ENCODE measurements at places on chromosomes 11 and 22.

- no peak for DNase-seq
Observed at GRCh38 chr22:29912141-29912540, 29.2 kb downstream of the MTMR3 start.

DNA sequence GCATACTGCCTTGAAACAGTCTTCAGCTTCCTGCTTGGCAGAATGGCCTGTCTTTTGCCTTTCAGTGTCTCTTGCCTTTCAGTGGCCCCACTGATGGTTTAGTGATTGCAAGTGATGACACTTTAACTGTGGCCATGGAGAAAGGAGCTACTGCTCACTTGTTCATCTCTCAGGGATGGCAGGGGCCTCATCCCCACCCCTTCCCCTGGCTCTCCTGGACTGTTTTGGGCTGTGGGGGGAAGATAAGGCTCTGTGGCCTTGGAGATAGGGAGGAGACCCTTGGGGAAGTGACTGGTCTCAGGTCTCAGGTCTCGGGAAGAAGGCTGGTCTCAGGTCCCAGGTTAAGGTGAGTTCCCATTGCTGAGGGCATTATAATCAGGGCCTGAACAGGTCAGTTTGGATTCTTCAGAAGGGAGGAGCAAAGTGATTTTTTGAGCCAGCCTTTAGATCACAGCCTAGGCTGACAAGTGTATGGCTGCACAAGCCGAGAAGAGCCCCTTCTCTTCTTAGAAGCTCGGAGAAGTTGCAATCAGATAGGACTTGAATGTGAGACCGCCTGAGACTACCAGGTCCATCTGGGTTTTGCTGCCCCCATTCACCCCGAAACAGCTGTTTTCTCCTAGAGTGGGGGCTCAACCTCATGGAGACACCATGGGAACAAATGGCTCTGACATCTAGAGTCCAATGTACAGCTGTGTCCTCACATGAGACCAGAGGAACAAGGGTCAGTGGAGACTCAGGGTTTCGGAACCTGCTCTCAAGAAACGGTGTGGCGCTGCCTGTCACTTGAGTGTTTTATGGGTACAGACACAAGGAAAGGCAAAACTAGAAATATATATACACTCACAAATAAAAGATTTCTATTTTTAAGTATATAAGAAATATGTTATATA is 15.9 kb upstream of the P2RY2 start:
- DNase-seq = no peak

DNA sequence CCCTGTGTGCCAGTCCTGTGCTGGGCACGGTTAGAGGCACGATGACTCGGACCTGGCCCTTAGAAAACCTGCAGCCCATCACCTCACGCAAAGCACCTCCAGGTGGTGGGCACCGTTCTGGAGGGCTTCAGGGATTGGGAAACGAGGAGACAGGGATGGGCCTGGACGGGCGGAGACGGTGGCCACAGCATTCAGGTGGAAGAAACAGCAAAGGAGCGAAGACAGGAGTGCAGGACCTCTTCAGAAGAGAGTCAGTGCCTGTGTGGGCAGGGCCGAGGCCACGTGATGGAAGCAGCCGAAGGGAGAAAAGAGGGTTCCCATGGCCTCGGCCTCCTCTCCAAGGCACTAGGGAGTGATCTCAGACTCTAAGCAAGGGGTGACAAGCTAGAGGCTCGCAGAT is 8.1 kb upstream of the SLC22A12 start:
- no peak for DNase-seq

DNA sequence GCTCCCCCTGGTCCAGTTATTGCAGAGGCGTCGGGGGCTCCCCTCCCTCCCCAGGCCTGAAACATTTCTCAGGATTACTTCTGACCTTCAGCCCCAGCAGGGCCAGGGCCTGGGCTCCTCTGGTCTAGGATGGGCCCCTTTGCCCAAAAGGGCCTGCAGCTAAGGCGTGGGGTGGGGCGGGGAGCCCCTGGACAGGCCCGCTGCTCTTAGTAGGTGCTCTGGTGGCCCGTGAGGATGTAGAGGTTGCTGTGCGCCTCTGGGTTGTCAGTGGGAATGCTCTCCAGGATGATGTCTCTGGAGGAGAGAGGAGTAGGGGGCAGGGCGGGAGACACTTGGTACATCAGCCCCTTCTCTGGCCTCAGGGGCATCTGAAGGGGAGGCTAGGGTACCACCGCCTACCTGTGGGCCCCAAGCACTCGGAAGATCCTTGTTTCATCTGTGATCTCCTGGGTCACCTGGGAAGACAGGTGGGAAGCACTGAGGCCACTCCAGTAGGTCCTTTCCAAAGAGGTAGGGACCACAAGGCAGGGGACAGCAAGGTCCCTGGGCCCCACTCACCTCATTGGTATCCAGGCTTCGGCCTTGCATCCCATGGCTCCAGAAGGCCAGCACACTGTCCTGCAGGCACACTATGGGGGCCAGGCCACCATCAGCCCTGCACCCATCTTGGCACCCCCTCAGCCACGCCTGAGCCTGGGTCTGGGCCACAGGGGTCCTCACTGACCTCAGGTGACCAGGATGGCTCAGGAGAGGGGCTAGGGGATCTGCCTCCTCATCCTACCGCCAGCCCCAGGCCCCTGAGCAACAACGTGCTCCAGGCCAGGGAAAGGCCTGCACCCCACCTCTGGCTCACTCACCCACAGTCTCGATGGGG is 11.2 kb upstream of the SF1 start:
- no peak for DNase-seq

DNA sequence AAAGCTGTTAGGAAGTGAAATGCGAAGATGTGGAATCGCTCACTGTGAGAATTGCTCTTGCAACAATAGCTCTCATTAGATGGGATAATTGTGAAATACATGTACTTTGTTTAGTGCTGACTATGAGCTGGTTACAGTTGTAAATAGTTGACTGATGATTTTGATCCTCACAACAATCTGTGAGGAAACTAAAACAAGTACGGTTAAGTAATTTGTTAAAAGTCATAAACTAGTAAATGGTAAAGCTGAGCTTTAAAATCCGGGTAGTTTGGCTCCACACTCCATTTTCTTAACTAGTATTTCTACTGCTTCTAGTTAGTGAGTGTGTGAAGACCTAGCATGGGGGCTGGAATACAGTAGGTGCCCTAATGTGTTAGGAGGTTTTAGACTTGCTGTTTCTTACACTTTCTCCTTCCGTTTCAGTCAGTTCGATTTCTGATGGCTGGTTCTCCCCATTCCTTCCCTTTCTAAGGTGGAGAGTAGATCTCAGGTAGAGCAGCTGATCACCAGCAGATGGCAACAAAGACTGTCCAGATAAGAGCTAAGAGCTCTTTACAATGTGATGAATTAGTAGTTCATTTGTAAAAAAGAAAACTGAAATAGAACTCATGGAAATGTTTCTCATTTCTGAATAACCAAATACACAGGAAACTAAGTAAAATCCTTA is 16.3 kb upstream of the CYP2R1 start:
- no peak for DNase-seq

DNA sequence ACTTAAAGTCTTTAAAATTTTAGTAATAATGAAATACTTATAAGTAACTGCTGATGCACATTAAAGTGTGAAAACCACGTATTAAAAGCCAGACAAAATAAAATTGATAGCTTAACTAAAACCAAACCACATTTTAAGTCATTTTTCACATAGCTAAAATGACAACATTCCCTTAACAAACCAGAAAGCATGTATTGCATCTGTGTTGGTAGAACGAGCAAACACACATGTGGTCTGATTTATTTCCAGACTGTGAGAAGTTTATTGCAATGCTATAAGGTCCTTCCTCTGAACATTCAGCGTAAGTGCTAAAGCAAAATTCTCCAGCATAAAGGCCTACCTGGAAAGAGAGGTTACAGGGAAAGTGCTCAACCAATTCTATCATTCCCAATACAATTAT is 57.8 kb downstream of the ARHGAP20 start:
- no peak for DNase-seq

DNA sequence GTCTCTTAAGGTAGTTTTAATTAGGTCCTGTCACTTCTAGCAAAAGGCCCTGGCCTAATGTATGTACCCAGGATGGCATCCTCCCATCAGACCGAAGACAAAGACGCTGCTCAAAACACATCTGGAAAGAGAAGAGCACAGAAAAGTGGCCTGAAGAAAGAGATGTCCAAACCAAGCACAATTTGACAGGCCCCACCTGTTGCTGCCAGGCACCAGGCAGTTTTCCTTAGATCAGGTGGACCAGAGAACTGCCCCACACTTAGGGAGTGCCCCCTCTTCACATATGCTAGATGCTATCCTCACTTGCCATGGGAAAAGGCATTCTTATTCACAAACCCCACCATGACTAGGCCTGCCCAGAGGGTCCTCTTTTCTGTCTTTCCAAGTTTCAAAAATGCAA is 3.3 kb upstream of the HMGXB4 start:
- no peak for DNase-seq

- no peak for DNase-seq
Observed at GRCh38 chr11:7689239-7689638, 15.9 kb upstream of the CYB5R2 start.

- no peak for DNase-seq
Observed at GRCh38 chr22:40030758-40031095, 36.0 kb downstream of the FAM83F start.

DNA sequence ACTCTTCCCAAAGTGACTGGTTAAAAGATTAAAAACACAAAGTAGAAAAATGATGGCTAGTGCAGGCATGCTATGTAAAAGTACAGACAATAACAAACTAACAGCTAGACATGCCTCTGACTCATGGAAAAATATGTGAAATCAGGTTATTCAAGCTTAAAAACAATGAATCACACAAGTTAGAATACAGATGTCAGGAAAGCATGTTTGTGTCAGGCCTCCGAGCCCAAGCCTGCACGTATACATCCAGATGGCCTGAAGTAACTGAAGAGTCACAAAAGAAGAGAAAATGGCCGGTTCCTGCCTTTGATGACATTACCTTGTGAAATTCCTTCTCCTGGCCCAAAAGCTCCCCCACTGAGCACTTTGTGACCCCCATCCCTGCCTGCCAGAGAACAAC is 110.1 kb downstream of the NOX4 start:
- DNase-seq = no peak

DNA sequence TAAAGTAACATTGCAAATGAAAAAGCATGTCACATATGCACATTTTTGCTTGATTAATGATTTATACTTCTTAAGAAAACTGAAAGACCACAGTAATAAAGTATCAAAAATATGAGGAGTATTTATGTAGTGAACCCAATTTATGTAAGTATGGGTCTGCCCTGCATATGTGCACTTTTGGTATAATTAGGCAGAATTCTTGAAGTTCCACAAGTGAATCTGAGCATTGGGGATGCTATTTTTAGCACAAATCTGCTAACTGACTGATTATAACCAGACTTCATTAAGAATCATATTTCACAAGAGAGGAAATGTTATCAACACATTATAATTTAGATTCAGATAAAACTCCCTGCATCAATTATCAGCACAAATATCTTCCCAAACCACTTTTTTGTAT is 407.1 kb upstream of the LRRC4C start:
- DNase-seq = no peak

DNA sequence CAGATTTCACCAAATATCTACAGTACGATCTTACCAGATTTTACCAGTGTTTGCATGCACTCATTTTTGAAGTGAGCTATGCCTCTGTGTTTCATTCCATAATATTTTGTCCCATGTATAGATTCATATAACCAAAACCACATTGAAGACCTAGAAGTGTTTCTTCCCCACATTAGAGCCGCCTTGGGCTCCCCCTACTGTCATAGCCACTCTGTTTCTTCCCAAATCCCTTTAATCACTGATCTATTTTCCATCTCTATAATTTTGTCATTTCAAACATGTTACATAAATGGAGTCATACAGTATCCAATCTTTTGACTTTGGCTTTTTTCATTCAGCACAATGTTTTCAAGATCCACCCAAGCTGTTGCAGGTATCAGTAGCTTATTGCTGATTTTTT is 12.7 kb downstream of the MRGPRX3 start:
- DNase-seq = no peak

DNA sequence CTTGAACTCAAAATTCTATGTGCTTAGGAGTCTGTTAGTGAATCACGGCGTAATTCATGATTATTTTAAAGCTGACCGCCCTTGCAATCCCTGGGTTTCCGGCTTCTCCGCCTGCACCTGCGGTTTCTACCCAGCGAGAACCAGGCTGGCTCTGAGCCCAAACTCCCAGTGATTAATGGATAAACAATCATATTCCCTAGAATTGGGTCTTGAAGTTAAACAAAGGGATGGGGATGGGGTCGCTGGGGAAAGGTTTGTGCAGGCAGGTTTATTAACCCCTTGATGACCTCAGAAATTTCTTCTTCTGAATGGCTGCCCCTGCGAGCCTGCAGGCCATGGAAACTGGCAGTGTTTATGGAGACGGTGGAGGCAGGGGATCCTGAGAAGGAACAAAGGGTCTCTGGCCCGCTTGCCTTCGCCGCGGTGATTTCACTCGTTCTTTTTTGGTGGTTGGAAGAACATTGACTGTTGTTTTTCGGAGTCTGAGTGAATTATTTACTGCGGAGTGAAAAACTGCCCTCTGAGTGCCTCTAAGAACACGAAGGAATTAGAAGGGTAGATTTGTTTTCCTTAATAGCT is 1000.3 kb downstream of the BRD1 start:
- no peak for DNase-seq

DNA sequence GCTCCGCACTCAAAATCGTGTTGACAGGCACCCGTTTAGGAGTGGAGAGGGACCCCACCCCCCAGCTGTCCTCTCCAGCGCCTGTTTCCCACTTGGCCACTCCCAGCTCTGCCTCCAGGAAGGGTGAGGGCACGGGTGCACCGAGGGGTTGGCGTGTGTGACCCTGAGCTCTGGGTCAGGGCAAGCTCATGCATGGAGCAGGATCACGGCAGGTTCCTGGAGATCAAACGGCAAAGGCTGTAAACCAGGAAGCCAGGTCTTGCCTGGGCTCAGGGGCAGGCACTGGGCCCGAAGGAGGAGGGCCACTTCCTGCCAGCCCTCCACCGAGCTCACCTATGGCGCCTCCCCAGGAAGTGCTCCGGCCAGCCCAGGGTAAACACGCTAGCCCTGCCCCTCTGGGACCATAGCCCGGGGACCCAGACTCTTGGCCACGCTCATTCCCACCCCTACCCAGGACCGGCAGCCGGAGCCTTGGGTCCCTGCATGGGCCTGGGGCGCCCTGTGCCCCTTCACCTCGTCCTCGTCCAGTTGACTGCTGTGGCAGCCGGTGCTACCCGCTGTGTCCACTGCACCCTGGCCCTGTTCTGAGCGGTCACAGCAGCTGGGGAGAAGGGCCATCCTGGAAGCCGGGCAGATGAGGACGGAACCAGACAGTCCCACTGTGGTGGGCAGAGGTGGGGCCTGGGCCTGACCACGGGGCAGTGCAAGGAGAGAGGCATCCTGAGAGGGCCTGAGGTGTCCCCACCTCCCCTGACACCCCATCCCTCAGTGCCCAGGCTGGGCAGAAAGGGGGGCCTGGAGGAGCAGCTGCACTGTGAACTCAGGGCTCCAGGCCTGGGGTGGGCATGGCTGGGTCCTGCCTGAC is 1.0 kb upstream of the EPS8L2 start:
- DNase-seq = no peak

DNA sequence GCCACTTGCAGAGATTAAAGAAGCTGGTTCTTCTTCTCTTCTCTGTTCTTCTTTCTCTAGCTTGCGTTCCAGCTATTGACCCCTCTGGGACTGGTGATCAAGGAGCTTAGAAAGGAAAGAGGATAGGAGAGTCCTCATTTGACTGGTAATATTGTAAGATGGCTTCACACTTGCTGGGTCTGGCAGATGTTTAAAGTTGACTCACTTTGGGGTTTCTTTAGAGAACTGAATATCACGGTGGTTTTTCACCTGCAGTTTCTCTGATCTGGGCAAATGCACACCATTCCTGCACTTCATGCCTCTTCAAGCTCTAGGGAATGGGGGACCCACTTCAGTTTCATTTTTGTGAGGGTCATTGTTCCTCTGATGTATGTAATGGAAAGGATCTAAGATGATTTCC is 41.8 kb upstream of the DEUP1 start:
- DNase-seq = no peak
